ENCODE measurements at places on chromosomes 6 and 20. TPM values are rescaled to one million over a fixed set of nuclear protein-coding genes. Genes with fewer than 3 reads are reported as not detected.

GNAS-AS1 gene
- total RNA-seq: 1.0 TPM

DEFB112 gene
- total RNA-seq: not detected

ABHD16B gene
- total RNA-seq: not detected

RBM39 gene
- 213 TPM for total RNA-seq

DEFB118 gene
- total RNA-seq: not detected

RGS17 gene
- 4.6 TPM for total RNA-seq

CALHM6 gene
- 0.29 TPM for total RNA-seq

PDYN gene
- not detected for total RNA-seq

LY6G6C gene
- total RNA-seq: not detected

UBE2C gene
- 71.3 TPM for total RNA-seq

SNAP25 gene
- 5.9 TPM for total RNA-seq

FAM209B gene
- total RNA-seq: not detected

GHRH gene
- not detected for total RNA-seq

CAP2 gene
- 35.4 TPM for total RNA-seq

MYCT1 gene
- total RNA-seq: under 0.01 TPM

RAET1L gene
- not detected for total RNA-seq

COL21A1 gene
- total RNA-seq: 0.14 TPM

SLC22A1 gene
- 0.44 TPM for total RNA-seq

EPPIN gene
- not detected for total RNA-seq

PTCRA gene
- total RNA-seq: not detected

PNPLA1 gene
- 0.14 TPM for total RNA-seq

MYMX gene
- not detected for total RNA-seq

LAMA4 gene
- total RNA-seq: 105 TPM

GABRR2 gene
- 0.14 TPM for total RNA-seq

MOG gene
- total RNA-seq: not detected

RAB44 gene
- total RNA-seq: under 0.01 TPM

TAP1 gene
- 60.0 TPM for total RNA-seq

Data from placental pericyte (primary cell).